ENCODE measurements at places on chromosomes 4 and X.

GRCh38 chr4:147244786-147245185 lies 236.1 kb upstream of the EDNRA start:
- DNase-seq: no peak

DNA sequence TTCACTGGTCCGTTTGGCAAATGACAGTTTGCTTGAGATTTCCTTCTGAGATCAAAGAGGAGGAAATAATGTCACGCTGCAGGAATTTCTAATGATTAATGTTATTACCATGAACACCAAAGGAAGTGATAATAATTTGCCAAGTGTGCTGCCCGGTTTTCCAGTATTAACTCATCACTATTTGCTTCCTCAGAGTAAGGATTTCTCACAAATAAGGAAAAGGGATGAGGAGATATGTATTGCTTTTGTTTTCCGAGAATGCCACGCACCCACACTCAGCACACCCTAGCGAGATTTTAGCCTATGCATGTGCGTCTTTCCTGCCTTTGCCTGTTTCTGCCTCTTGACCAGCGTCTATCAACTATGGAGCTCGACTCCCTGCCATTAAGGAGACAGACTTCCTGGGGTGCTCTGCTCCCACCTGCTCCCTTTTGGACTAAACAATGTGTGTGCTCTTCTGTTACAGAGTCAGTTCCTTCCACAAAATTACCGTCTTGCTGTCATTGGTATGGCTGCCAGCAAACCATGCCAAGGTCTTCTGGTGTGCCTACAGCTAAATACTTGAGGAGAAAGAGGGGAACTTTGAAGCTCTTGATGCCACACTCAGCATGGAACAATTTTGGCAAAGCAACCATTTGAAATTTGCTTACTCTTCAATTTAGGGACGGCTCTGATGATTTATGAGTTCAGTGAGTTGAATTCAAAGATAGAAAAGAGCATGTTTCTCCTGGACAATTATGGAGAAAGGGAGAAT lies 393.1 kb upstream of the ZFP42 start:
- no peak for DNase-seq

DNA sequence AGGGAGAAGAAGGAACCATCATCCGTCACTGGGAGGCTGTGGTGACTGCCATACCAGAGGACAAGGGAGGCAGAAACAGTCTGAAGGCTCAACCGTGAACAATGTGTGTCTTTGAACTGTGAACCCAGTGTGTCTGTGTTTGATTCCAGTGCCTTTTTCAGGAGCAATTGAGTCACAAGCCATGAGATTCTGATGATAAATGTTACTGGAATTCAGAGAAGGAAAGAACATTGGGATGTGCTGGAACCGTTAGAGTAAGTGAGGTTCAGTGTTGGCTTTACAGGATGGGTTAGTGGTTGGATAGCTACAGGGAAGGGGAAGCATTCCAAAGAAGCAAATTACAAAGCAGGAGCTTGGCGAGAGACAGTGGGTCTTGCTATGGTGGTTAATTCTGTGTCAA lies 464.4 kb downstream of the TRIML1 start:
- no peak for DNase-seq

- DNase-seq: no peak
These were observed 17.7 kb downstream of the SLC10A6 start for GRCh38 chr4:86831262-86832130.

GRCh38 chr4:143763587-143763986 lies 63.1 kb upstream of the FREM3 start:
- no peak for DNase-seq

DNA sequence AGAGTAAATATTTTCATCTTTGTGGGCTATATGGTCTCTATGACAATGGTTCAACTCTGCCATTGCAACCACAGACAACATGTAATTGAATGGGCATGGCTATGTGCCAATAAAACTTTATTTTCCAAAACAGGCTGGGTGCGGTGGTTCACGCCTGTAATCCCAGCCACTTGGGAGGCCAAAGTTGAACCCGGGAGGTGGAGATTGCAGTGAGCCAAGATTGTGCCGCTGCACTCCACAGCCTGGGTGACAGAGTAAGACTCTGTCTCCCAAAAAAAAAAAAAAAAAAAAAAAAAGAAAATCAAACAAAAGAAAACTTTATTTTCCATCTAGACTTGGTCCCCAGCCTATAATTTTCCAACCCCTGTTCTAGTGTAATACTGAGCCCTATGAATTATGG lies 38.4 kb upstream of the LAS1L start:
- no peak for DNase-seq

DNA sequence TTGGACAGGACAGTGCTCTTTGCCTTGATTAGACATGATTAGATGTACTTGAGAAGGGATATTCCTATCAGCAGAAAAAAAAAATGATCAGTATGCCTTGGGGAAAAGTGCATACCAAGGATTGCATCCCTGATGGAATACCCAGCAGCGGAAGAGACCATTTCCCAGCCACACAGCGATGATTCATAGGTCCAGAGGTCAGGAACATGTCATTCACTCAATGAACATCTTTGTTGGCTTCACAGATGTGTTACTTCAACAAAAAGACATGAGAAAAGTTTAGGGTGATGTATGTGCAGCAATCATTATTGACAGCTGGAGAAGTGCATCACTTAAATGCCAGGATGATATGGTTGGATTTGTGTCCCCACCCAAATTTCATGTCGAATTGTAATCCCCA lies 293.5 kb downstream of the ZNF674 start:
- no peak for DNase-seq

DNA sequence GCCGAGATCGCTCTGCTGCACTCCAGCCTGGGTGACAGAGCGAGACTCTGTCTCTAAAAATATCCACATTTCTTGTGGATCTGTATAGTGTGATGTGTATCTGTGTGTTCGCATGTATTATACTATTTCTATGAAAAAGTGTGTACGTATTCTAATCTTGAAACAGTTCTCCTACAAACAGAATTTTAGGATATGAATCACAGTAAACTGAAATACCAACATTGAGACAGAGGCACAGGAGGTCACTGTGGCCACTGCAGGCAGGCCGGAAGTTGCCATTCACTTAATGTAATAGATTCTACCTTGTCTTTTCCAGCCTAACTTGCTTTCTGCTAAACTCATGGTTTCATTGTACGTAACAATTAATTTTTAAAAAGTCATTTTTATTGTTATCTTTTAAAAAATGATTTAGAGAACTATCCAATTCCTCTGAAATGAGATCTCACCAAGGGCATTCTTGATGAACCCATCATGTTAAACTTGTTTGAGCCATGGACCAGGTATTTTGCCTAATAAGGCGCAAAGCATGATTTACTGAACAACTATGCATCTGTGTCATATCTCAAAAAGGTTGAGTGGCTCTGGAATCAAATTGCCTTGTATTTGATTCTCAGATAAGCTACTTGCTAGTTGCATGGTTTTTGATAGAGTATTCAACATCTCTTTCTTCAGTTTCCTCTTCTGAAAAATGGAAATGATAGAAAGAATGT lies 154.9 kb upstream of the GYPA start:
- no peak for DNase-seq

DNA sequence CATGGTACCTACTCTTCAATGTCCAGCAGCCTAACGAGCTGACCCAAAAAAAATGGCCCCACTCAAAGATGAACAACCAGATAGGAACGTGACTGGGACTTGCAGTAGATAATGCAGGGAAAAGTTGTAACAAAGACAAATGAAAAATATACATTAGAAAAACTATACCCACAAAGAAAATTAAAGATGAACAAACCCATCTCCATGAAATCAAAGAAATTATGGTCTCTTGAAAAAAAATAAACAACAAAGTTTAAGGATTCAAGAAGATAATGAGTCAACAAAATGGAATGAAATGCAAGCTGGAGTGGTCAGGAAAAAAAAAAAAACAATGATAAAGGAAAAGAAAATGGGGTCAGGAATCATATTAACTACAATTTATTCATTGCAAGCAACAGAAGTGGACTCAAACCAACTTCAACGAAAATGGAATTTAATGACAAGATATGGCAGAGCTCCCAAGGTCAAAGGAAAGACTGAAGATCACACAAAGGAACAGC lies 309.8 kb upstream of the GALNT7 start:
- DNase-seq: no peak

DNA sequence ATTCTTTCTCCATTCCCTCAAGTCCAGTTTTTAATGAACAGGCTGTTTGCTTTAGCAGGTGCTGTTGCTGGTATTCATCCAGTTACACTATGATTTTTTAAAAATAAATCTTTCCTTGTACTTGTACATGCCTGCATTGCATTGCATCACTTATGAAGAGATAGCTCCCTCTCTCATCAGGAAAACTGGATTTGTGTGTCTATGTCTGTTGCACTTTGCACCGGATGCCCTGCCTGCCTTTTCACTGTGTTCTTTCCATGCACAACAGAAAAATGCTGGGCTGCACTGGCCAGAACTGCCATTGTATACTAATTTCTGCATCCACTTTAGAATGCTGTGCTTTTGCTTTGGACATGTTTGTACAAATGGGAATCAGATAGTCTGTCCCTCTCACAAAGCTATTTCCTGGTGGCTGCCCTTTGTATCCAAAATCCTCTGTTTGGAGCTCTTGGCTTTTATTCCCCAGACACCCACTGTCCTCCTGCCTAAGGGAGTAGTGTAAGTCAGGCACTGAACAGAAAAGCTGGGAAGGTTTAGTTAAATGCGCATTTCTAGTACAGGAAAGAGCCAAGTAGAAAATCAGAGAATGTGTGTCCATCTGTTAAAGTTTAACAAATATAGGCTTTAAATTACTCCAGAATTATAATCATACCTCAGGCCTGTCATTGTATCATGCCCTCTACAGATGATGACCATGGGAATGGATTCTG lies 119.1 kb downstream of the MBNL3 start:
- no peak for DNase-seq

DNA sequence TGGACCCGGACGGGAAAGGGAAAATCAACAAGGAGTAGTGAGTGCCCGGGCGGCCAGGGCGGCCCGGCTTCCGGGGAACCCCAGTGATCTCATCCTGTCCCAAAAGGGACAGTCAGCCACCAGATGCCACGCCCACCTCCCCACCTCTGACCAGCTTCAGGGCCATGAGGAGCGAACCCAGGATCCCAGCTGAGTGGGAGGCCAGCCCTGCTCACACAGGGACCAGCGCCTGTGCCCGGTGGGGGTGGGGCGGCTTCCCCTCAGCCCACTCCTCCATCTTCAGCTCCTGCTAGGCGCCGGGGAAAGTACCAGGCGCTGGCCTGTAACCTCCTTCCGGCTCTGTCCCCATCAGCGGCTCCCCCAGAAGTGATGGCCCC lies 6.2 kb downstream of the MYL5 start:
- no peak for DNase-seq

DNA sequence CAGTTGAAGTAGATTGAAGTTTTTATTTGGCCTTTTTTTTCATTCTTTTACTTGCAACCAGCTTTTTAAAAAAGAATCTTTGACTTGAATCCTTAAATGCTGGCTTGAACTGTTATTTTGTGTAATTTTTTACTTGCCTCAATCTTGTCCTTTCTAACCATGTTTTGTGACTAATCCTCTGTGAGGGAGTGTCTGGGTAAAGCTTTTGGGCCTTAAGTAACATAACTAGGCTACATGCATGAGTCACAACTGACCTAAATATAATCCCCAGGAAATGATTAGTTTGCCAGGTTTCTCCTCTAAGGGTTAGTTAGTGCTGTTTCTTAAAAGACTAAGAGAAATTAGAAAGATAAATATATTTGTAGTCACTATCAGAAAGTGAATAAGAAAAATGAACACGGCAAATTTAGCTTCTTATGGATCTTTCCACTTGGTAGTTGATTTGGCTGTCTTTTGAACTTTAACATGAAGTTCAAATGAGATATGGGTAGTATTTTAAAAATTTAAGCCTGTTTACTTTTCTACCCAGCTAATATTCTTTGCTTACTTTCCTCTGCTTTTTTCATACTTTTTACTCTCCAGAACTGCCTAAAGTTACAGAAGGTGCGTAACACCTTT lies 13.0 kb downstream of the EXOC1 start:
- no peak for DNase-seq

- DNase-seq: no peak
These were observed 48.2 kb downstream of the GUCY1B1 start for GRCh38 chr4:155807021-155807420.

- no peak for DNase-seq
These were observed 61.9 kb upstream of the FAM47B start for GRCh38 chrX:34880656-34881055.

DNA sequence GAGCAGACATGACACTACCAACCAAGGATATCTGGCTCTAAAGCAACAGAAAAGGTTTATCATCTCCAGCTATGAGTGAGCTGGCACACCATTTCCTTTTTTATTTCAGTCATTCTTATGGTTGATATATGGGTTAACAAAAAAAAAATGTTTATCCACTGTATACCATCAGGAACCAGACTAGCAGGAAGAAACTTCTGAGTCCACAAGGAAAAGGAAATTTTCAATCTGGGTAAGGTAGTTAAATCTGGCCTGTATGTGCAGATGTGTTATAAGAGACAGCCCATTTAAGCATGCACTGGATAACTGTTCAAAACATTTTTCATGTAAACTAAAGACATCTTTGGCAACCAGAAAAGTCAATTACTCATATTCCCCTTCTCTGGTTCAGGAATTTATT lies 35.0 kb downstream of the AMMECR1 start:
- DNase-seq: no peak

DNA sequence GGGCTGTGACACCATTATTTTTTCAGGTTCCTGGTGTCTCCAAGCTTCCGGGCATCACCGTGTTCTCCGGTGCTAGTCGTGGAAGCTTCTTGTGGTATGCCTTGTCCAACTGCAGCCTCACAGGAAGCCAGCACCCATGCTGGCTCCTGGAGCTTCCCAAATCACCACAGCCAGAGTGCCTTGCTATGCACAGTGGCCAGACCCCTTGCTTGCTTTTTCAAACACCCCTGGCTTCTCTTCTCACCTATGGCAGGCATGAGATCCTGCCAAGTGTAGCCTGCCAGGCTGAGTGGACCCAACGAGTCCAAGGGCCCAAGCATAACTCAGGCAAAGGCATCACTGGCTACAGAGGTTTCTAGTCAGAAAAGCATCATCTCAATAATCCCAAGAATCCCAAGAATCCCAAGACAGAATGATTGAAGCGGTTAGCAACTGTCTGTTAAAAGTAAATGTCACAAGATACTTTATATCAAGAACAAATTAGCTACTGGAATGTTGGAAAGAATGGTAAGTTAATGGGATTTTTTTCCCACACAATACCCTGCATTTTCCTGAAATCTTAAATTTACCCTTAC lies 1522.9 kb downstream of the PCDH18 start:
- no peak for DNase-seq

- DNase-seq: no peak
These were observed 611.0 kb upstream of the PABPC4L start for GRCh38 chr4:134812611-134813010.

GRCh38 chr4:36304138-36304681 lies 22.8 kb downstream of the DTHD1 start:
- no peak for DNase-seq

- no peak for DNase-seq
These were observed 155.8 kb downstream of the PPP3CA start for GRCh38 chr4:101191302-101192098.

All from activated B cell treated with CpG ODN at 0.5 μM for 24 hours (primary cell).